ENCODE measurements at places on chromosomes 16 and 17.

DNA sequence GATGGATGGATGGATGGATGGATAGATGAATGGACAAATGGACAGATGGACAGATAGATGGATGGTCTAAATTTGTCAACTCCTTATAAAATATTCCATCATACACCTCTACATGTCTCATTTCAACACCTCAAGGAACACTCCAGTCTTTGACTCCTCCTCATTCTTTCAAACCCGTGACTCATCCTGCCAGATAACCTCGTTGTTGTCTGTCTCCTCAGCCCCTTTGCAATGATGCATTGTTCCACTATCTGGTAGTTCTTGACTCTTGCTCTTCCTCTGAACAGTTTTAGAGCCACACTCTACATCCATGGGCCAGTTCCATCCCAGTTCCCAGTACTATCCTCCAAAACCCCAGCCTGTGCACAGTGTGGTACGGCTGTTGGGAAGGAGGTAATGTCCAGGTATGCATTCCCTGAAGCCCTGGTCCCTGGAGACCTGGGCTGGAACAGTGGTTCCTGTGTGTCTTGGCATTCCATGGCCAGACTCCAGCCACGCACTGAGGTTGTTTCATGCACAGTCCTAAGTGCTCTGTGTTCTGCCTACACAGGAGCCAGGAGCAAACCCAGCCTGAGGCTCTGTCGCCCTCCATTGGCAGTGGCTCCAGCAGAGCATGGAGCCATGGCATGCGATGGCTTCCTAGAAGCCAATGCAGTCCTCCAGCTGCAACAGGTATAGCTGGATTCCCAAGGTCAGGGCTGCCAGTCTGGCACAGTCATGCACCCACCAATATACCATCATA is 105.7 kb downstream of the C17orf67 start:
- DNase-seq: no peak

GRCh38 chr16:70760221-70760620 is 40.7 kb downstream of the VAC14 start:
- no peak for DNase-seq

DNA sequence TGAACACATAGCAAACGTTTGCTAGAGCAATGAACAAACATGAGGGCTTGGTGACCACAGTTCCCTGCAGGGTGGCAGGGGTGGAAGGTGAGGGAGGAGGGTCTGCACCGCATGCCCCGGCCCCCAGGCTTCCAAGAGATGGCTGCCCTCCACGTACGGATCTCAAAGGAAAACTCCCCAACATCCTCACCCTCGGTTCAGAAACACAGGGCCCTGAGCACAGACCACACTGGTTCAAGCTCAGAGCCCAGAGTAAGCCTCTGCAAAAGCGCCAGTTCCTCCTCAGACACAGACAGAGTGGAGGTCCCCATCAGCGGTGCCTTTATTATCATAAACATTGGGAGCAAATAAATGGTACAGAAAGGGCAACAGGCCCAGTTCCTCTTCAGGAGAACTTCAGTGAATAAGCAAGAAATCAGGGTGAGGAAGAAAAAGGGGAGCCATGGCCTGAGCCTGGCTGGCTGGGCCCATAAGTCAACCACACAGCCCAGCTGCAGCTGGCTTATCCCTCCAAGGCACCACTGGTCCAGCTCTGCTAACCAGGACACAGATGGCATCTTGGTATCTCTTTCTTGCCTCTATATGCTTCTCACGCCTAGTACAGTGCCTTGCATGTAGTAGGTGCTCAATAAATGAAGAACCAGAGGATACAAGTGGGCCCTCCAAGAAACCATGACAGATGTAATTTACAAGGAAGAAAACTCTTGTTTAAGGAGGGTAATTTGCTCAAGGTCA is 11.0 kb downstream of the MPO start:
- DNase-seq: no peak

DNA sequence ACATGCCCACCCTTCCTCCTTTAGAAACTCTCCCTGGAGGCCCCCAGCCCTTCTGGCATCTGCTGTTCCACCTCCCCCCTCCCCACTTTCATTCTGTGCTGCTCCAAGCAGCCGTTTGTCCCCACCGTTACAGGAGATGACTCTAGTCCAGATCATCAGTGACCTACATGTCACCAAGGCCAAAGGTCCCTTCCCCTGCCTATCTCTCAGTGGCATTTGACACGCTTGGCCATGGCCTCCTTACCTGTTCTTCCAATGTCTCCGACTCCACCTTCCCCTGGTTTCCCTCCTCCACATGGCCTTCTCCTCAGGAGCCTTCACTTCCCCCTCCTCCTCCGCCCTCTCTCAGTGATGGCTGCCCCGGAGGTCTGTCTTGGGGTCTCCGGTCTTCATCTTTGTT is 9.4 kb downstream of the TMEM92 start:
- DNase-seq: no peak

DNA sequence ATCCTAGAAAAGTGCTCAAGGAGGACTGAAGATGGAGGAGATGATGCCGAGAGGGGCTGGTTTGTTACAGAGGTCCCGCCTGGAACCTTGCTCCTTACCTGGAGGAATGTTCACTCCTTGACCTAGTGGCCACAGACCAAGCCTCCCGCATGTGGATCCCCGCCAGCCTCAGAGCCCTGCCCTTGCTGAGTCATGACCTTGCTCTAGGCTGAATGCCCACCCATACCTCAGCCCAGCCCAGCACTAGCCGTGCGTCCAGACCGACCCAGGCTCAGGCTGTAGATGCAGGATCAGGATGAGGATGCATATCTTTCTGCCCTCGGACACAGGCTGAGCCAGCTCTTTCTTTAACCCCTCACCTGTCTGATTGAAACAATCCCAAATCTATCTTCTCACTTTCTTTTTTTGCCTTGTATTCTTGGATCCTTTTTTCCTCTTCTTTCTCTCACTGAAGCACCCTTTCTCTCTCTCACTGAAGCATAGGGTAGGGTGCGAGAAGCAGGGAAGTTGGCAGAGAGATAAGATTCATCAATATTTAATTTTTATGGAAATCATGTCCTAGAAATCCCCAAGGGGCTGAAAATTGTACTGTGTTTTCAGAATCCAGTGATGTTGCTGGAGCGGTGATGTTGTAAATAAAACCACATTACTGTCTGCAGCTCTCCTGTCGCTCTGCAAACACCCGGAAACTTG is 34.9 kb downstream of the WSCD1 start:
- no peak for DNase-seq
